ENCODE measurements at places on chromosomes 12 and 14. TPM values are rescaled to one million over a fixed set of nuclear protein-coding genes. Genes with fewer than 3 reads are reported as not detected.

Gene NTN4
- total RNA-seq: 43.4 TPM

Gene KRT7
- 4,985 TPM for total RNA-seq

Gene MSRB3
- 28.1 TPM for total RNA-seq

Gene CLECL1
- not detected for total RNA-seq

Gene ACOT6
- total RNA-seq: not detected

Gene BHLHE41
- total RNA-seq: 0.46 TPM

Gene HIP1R
- total RNA-seq: 33.0 TPM

Gene STXBP6
- total RNA-seq: 2.9 TPM

Gene LHX5
- 0.06 TPM for total RNA-seq

Gene CHST11
- 17.1 TPM for total RNA-seq

Gene TROAP
- 78.4 TPM for total RNA-seq

Gene TEX22
- 0.06 TPM for total RNA-seq

Gene MYH6
- 0.11 TPM for total RNA-seq

Gene NPFF
- not detected for total RNA-seq

Gene RNFT2
- 2.9 TPM for total RNA-seq

Gene TTC8
- total RNA-seq: 38.6 TPM

Gene RASAL1
- total RNA-seq: 0.27 TPM

Gene GALNT8
- total RNA-seq: not detected

Gene WDHD1
- total RNA-seq: 12.5 TPM

Gene TAS2R43
- total RNA-seq: not detected

Gene TMEM132C
- not detected for total RNA-seq

Gene ZNF605
- 3.6 TPM for total RNA-seq

Gene FOXN4
- 0.08 TPM for total RNA-seq

Gene NIN
- 19.8 TPM for total RNA-seq

Gene PRB3
- not detected for total RNA-seq

Gene PROX2
- not detected for total RNA-seq

Gene RNASE7
- total RNA-seq: not detected

Gene PZP
- not detected for total RNA-seq

Gene OVCH1
- not detected for total RNA-seq

Gene SYCP3
- total RNA-seq: 0.08 TPM

Gene TOMM20L
- total RNA-seq: not detected

Gene TMEM253
- total RNA-seq: 0.94 TPM

Gene TAS2R19
- 0.15 TPM for total RNA-seq

Gene PTPRQ
- total RNA-seq: 0.06 TPM

Gene PRKAB1
- total RNA-seq: 35.6 TPM

All from A549 treated with dexamethasone at 1 μM for 4 hours (cell line).